ENCODE measurements at places on chromosomes 3 and 15. TPM values are rescaled to one million over a fixed set of nuclear protein-coding genes. Genes with fewer than 3 reads are reported as not detected.

The STAB1 gene
- 136 TPM for total RNA-seq

The HDC gene
- total RNA-seq: not detected

The CYP8B1 gene
- total RNA-seq: not detected

The AQR gene
- total RNA-seq: 16.1 TPM

The IRAK2 gene
- total RNA-seq: 27.0 TPM

The TERB2 gene
- not detected for total RNA-seq

The GP9 gene
- not detected for total RNA-seq

The FBXW12 gene
- total RNA-seq: not detected

The SOX2 gene
- under 0.01 TPM for total RNA-seq

The SLCO3A1 gene
- 0.20 TPM for total RNA-seq

The ZNF80 gene
- not detected for total RNA-seq

The ZNF717 gene
- total RNA-seq: 6.8 TPM

The FAM107A gene
- 0.20 TPM for total RNA-seq

The P2RY13 gene
- not detected for total RNA-seq

The EDEM1 gene
- total RNA-seq: 15.7 TPM

The CDHR4 gene
- total RNA-seq: not detected

The ITIH1 gene
- total RNA-seq: not detected

The CPN2 gene
- total RNA-seq: not detected
